ENCODE measurements at places on chromosomes 7 and 10.

- no peak for DNase-seq
Observed at GRCh38 chr7:88095-88926, 104.1 kb upstream of the FAM20C start.

DNA sequence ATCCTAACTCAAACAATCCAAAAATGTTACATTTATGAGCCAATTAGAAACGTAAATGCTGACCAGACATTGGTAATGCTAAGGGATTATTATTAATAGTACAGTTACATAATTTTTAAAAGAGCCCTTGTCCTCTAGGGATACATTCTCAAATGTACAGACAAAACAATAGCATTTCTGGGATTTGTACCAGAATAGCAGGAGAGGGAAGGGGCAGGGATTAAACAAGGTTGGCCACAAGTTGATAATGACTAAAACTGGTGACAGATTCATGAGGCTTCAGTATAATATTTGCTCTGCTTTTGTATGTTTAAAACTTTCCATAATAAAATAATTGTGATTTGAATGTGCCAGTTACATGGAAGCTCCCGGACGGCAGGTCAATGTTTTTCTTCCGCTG is 27.0 kb downstream of the HSPA12A start:
- DNase-seq: no peak

DNA sequence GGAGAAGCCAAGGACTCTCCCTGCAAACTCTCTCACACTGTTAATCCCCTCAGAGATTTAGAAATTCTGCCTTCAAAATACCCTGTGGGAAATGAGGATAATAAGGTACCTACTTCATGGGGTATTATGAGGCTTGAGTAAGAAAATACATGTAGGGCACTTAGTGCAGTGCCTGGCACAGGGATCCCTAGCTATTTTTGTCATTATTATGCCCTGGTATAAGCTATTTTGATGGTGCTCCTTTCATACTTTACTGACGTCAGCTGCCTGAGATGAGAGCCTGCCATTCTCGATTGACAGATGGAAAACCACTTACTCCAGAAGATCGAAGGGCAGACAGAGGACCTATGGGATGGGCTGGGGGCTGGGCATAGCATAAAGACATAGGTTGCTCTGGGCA is 30.1 kb downstream of the MKX start:
- no peak for DNase-seq

GRCh38 chr10:104574427-104574826 is 66.7 kb upstream of the SORCS3 start:
- no peak for DNase-seq

- no peak for DNase-seq
Observed at GRCh38 chr7:90853205-90853604, 257.1 kb downstream of the CDK14 start.

- DNase-seq: peak; percentile 97
Observed at GRCh38 chr7:83162402-83163256, at the start of gene PCLO. Gene PCLO (minus strand): TSS chr7:83162884. CDS start chr7:83162592, 292 bp downstream.

- peak; percentile 53 for DNase-seq
Observed at GRCh38 chr7:103875718-103876117, 113.7 kb downstream of the RELN start.

- no peak for DNase-seq
Observed at GRCh38 chr7:134795231-134795630, 15.8 kb downstream of the CALD1 start.

DNA sequence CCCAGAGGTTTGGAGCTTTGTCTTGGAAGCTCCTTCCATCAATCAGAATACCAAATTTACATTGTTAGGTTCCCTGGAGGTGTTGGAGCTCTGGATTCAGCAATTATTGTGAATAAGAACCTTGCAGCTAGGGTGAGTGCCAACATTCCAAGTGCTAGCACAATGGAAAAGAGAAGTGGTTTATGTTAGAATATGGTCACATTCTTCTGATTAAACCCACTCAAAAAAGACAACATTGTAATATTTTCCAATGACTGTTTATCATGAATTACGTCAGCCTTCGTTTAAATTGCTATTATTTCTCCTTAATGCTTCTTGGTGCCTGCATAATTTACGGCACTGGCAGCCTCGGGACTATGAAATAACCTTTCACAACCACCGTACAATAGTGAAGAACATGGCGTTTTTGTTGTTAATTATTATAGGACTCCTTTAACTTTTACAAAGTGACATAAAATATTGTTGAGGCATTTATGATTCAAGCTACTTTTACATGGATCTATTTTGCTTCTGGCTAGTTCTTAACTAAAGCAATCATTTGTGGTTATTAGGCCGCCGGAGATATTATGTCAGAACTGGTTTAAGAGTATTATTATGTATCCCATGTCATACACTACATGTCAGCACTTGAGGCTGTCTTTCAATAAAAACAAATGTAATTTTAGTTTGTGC is 117.7 kb downstream of the ARID5B start:
- DNase-seq: no peak

GRCh38 chr7:57417736-57418135 is 32.2 kb upstream of the ZNF716 start:
- DNase-seq: no peak

GRCh38 chr7:23696916-23697441 is 13.0 kb upstream of the STK31 start:
- DNase-seq: peak; percentile 43

GRCh38 chr10:22365233-22365632 is 19.9 kb downstream of the SPAG6 start:
- no peak for DNase-seq

GRCh38 chr10:112752288-112752687 is 197.8 kb upstream of the TCF7L2 start:
- no peak for DNase-seq

GRCh38 chr7:101537205-101537604 is 91.9 kb downstream of the MYL10 start:
- DNase-seq: no peak

GRCh38 chr10:52883996-52884871 is 111.7 kb upstream of the MBL2 start:
- DNase-seq: peak; percentile 89

- DNase-seq: no peak
Observed at GRCh38 chr7:111256391-111256790, 165.5 kb downstream of the LRRN3 start.

- no peak for DNase-seq
Observed at GRCh38 chr10:124123156-124123555, 29.8 kb upstream of the CHST15 start.
